ENCODE measurements at places on chromosomes 1 and 21.

DNA sequence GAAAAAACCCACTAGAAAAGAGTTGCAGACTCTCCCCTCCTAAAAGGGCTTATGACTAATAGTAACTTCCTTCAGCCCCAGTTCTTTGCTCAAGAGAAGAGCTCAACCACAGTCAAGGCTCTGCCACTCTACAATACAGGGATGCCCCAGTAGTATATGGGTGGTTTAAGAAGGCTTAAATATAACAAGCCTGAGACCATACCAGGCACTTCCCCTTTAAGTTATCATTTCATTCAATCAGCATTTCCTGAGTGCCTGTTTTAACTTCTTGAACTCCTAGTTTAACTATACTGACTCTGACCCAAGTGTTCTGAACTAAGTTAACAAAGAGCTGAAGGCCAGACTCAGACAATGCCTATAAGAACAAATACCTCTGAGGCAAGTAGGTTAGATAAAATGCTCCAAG lies 19.8 kb downstream of the PRPF38A start:
- DNase-seq: no peak

- DNase-seq: peak; percentile 54
Observed at GRCh38 chr1:40315795-40316594, 1.1 kb downstream of the COL9A2 start.

DNA sequence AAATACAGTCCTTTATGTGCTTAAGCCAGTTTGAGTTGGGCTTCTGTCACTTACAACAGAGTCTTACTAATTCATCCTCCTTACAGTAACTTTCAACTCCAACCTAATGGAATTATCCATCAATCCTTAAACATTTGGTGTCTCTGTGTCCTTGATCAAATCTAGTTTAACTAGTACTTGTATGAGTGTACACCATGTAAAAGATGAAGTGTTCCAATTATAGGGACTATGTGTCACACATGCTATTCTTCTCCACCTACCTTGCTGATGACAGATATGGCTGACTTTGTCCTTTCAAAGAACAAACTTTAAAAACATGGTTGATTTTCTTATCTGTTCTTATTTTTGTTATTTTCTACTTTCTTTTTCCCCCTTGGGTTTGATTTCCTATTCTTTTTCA lies 60.4 kb upstream of the NBPF3 start:
- no peak for DNase-seq

DNA sequence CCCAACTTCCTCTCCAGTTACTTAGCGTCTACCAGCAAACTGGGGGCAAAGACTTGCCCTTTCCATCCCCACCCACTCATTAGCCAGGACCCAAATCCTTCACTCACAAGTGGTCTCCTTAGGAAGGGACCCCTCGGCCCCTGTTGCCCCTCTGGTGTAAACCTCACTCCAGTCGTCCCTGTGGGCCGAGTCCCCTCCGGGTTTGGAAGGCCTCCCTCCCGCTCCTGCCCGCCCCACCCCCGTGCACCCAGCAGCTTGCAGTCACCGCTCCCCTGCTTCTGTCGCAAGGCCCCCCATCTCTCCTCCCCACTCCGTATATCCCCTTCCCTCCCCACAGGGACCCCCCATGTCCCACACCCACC lies 1.2 kb downstream of the EFHD2 start:
- DNase-seq: peak; percentile 26

DNA sequence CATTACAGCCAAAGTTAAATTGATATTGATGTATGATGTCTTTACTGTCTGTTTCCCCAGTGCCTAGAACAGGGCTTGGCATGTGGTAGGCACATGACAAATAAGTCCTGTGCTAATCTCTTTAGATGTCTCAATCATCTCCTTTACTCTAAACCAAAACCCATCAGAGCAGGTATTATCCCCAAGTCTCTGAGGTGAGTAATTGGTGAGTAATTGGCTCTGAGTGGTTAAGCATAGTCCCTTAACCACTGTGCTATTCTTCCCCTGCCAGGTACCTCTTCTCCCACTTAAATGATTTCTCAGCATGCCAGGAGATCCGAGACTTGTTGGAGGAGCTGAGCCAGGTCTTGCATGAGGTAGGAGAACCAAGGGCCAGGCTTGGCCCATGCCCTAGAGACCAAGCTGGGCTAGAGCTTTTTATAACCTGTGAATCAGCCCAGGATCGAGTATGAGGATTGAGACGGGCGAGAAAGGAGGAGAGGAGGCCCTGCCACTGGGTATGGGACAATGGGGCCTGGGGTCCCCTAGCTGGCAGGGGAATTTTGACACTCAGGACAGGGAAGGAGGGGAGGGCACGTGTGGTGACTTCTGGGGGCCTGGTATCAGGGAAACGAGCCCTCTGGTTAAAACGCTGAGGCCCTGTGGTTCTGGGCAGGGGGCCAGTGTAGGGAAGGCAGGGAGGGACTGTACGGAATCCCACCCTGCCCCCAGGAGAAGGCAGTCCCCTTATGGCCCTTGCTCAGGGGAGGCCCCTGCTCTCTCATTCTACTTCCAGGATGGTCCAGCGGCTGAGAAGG lies 4.5 kb downstream of the CNKSR1 start:
- DNase-seq: no peak

DNA sequence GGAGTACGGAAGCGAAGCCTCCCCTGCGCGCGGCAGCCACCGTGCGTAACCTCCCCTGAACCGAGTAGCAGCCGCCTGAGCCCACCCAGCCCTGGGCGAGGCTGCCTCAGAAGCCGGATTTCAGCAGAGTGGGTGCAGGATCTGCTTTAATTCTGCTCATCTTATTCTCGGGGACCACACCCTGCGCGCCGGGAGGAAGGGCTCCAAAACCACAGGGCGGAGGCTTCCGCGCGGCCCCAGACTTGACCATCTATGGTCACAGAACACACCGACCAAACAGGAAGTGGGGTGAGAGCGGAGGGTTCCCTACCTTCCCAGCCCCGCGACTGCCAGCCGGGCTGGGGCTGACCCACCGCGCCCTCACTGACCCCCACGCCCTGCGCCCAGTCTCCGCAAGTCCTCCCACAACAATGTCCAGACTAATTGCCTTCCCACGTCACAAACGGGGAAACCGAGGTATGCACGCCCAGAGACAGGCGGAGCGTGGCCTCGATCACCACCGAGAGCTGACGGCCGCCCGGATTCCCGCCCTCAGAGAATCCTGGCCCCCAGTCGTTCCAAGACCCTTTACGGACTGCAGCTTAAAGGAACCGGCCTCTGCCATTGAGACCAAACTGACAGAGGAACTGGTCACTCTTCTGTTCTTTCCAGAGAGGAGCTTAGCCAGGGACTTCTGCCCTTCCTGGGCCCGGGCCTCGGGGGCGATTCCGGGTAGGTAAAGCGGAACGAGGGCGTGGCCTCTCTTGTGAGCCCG lies 595 bp upstream of the CAP1 start:
- peak; percentile 68 for DNase-seq

- DNase-seq: no peak
Observed at GRCh38 chr1:22846458-22846857, 126.2 kb downstream of the LACTBL1 start.

DNA sequence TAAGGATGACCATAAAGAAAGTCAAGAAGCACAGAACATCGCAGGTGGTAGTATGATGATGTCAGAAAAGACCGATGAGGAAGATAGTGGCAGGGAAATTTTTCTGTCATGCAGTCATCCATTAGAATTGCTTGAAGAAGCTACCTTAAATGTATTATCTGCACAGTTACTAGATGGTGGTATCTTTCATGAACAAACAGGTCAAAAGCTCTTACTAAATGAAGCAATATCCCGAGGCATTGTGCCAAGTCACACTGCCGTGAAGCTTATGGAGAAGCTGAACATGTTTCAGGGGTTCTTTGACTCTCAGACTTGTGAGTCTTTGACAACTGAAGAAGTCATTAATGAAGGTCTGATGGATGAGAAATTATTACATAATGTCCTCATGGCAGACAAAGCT lies 128.8 kb downstream of the MACF1 start:
- no peak for DNase-seq

DNA sequence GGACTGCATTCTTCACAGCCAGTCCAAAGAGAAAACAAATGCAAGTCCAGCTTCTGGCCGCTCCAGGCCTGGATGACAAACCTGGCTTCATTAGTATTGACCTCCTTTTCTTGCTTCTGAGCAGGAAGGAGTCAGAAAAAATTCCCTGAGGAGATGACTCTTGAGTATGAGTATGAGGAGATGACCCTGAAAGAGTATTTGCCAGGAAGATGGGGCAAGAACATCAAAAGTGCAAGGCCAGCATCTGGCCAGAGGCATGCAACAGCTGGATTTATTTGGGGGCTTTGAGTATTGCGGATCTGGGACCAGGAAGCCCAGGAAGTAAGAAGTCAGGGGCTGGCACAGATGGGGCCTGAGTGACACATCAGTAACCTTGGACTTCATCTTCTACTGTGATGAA lies 113.9 kb downstream of the GLIS1 start:
- no peak for DNase-seq

GRCh38 chr1:111141245-111142220 lies 1.5 kb downstream of the CEPT1 start:
- DNase-seq: no peak

DNA sequence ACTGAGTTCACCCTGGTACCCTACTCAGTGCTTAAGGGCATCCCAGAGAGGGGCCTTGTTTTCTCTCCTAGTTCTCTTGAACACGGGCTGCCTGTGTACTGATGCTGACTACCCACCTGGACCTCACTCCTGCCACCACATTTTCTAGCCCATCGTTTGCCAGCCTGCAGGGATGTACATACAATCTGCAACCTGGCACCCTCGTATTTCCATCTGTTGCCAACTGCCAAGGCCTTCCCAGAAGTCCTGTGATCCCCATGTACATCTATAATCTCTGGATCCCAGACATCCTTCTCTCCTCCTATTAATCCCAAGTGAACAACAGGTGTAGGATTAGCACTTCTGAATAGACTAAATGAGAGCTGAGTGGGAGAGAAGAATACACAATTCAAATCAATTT lies 212.0 kb downstream of the SLC45A1 start:
- DNase-seq: no peak

GRCh38 chr1:43008115-43009060 lies 49.7 kb upstream of the SLC2A1 start:
- DNase-seq: no peak

DNA sequence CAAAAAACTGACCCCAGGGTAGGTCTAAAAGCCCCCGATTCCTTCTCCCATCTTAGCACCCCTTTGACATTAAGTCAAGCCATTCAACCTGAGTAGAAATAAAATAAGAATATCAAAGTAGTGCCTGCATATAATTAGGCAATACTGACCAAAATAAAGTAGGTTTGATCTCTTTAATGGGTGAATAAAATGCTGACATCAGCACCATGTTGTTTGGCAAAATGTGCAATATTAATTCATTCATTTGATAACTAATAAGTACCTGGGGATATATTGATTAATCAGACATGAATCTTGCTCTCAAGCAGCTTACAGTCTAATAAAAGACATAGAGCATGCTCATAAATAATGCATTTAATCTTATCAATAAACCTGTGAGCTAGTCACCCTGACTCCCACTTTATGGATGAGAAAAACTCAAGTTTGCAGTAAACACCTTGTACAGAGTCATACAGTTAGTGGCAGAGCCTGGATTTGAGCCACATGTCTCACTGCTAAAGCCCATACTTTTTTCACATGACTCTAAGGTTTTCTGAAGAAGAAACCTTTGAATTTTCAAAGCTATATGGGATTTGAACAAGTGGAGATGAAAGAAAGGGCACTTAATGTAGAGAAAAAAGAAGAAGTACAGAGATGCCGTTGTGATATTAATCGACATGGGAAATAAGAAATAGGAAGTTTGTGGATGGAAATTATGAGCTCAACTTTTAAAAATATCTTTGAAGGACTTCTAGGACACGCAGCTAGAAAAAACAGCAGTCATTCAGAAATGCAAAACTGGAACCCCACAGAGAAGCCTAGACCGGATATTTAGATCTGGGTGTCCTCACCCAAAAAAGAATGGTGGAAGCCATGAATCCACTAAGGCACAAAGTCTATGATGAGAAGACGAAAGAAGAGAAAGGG lies 183.9 kb downstream of the TOMM20 start:
- DNase-seq: no peak

GRCh38 chr1:217993439-217993838 lies 291.7 kb upstream of the RRP15 start:
- DNase-seq: no peak

DNA sequence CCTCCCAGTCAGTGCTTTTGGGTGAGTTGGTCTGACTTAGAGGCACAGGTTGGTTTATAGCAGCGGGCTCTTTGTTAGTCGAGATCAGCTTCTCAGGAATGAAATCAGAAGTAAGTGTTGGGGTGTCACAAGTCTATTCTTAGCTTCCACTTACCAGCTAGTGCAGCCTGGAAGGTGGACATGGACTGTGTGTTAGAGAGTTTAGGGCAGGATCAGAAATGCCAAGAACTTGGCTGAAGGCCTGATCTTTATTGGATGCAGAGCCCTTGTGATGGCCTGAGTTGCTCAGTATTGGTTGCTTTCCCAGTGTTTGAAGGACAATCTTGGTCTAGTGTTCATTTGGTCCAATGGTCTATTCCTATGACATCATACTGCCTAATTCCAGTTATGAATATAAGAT lies 377.0 kb upstream of the USP24 start:
- no peak for DNase-seq

DNA sequence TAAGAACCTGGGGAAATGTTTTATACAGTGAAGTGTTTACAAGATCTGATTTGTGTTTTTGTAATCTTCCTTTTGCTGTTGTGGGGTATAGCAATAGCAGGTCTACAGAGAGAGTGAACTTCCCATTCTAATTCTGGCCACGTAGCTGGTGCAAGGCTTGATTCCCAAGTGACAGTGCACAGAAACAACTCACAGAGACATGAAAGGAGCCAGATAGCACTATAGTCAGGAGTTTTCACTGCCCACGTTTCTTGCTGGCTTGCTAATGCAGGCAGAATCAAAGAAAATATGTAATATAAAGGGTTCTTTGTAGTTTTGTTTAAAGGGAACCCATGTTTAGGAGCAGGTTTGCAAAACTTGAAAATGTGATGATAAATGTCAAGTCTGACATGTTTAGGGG lies 170.9 kb upstream of the IVNS1ABP start:
- no peak for DNase-seq

DNA sequence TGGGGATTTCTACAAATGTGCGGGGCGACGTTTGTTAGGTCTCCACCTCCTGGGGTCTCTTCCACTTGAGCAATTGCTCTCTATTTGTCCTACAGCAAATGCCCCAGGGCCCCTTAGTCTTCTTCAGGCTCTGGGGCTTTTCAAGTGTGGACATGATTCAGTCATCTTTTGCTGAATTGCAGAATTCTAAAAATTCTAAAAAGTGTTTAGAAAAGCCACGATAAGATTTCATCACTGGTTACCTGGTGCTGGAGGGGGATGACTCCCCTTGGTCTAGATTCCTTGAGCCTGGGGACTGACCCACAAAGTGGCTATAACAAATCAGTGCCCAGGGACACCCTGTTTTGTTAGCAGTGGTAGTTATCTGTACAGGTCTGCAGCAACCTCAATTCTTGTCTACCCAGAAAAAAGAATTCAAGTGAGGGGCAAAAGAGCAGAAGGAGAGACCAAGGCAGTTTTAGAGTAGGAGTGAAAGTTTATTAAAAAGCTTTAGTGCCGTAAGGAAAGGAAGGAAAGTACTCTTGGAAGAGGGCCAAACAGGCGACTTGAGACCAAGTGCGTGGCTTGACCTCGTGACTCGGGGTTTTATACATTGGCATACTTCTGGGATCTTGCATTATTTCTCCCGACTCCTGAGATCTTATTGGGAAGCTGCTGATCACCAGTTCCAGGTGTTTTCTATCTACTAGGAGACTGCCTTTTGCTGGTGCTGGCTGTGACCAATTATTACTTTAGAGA lies 25.2 kb downstream of the PROK1 start:
- DNase-seq: no peak

GRCh38 chr1:4584449-4584848 lies 70.0 kb upstream of the AJAP1 start:
- no peak for DNase-seq

GRCh38 chr1:168136709-168137514 lies at the start of gene GPR161:
Gene GPR161 (minus strand): TSS chr1:168136930. CDS start chr1:168104850, 32,080 bp downstream.
- peak; percentile 35 for DNase-seq

Data from activated T-cell treated with anti-CD3 and anti-CD28 coated beads, Interleukin-2, amount 50 U/mL, for 1 hour (primary cell).